Stimulated activated CD4-positive, alpha-beta T cell treated with anti-CD3 and anti-CD28 coated beads, Interleukin-1b, Interleukin-23, amount 100 ng/mL, for 4 hours (primary cell): ENCODE measurements at places on chromosomes 5 and 9.

- DNase-seq = no peak
Measured at GRCh38 chr5:139040081-139040480, 158.1 kb downstream of the SIL1 start.

- DNase-seq = no peak
Measured at GRCh38 chr9:32635362-32635761, at the start of gene TAF1L. TSS of gene TAF1L (minus strand) at chr9:32635669. CDS start at chr9:32635579, 90 bp downstream.

DNA sequence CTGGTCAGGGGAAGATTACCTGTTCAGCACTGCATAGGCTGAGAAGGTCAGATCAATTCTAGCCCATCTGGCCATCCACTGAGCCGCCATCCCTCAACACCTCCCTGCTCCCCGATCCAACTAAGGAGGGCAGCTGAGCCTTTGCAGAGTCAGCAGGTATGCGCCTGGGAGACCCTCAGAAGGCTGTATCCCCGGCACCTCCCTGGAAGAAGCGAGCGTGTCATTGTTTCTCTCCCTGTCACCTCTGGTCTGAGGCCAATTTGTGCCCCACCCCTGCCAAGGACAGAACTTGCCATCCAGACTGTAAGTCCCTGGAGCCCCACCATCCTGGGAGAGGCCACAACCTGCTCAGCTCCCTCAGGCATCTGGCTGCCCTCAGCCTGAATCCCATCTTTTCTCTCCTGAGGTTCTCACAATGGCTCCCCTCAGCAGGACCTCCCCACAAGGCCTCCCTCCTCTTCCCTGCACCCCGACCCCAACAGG, 2.6 kb downstream of the CLTB start:
- no peak for DNase-seq

DNA sequence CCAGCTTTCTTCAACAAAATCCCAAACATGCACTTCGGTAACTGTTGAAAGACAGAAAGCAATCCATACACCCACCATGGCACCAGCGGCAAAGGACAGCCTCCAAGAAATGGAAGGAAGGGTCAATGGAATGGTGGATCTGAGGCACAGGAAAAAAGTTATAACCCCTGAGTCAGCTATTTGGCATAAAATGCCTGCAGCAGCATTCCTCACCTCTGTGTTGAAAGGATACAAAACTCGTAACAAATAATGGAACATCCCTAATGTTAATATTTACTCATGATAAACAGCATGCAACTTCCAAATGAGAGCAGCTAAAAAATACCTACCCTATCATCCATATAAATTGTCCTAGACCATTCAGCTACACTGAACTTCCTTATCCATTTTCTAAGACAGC, 9.4 kb downstream of the FBXW11 start:
- no peak for DNase-seq

DNA sequence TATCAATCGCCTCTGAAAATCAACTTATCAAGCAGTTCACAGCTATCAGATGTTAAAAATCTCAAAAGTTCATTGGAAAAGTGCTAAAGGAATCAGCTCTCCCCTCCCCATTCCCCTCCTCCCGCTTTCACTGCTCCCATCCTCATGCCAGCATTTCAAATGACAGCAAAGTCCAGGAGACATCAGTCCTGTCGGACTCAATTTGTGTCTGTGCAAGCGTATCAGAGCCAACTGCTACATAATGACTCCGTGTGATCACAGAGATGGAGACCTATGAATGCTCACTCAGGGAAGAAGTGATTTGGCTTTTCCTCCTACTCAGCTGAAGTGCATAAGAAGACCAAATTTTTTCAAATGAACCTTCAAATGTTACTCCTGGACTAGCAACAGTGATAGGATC, 937.2 kb upstream of the DMAC1 start:
- no peak for DNase-seq

GRCh38 chr5:141512911-141513626, 24.2 kb downstream of the PCDHGC5 start:
- no peak for DNase-seq

- no peak for DNase-seq
Measured at GRCh38 chr5:15796096-15796495, 296.1 kb downstream of the FBXL7 start.

DNA sequence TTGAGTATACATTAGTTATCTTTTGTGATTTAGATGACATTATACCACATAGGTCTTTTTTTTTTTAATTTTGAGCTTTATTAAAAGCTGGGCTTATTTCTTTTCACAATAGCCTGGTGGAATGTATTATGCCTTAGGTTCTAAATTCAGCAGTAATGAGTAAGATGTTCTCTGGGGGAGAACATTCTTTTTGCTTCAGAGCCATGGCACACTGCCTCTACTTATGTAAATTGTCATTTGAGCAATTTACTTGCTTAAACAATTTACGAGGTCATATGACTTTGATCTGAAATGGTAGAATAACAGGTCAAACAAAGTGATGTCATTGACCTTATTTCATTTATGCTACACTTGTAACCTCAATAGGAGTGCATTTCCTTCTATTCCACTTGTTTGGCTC, 154.2 kb downstream of the FOCAD start:
- no peak for DNase-seq

DNA sequence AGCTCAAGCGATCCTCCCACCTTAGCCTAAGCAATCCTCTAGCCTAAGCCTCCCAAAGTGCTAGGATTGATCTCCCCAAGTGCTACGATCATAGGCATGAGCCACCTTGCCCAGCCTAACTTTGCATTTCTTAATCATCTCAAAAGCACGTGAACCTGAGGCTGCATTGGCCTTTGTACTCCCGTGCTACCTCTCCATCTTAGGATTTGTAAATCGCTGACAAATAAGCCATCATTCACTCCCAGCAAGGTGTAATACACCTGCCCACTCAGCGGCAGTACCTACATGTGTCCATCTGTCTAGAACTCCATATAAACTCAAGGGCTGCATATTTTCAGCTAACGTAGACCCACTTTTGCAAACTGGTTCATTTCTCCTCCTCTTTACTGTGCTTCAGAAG, 2.8 kb downstream of the ANKH start:
- no peak for DNase-seq

DNA sequence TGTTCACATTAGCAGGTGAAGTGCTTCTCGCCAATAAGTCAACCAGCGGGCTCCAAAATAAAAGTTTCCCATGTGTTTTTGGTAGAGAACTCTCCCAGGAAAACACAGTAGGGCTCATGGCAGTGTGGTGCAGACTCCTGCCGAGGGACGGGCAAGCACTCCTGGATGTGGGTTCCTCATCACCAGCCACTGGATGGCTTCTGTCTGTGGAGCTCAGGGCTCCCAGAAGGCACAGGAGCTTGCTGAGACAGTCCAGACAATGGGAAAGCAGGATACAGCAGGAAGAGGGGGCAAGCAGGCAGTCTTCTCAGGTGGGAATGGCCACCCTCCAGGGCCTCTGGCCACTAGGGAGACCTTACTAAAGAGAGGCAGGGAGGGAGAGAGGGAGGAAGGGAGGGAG, 142.4 kb downstream of the HSD17B3 start:
- DNase-seq = no peak

DNA sequence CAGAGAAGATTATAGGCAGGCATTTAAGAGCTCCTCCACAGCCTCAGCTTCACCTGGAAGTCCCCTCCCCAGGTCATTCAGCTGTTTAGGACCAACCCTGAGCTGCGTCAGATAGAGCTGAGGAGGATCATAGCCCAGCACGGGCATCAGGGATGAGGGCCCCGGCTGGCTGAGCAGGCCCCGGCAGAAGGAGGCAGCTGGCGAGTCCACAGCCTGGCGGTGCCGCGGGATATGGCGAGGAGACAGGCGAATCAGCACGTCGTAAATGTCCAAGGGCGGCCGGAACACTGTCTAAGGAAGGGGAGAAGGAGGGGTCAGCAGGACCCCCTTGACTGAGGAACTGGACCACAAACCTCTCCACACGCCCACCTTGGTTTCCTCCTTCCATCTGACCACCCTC, 10.6 kb downstream of the NOL6 start:
- DNase-seq = no peak
